ENCODE measurements at places on chromosomes 5 and 9.

GRCh38 chr5:107457138-107457537, 213.6 kb downstream of the EFNA5 start:
- DNase-seq = no peak

DNA sequence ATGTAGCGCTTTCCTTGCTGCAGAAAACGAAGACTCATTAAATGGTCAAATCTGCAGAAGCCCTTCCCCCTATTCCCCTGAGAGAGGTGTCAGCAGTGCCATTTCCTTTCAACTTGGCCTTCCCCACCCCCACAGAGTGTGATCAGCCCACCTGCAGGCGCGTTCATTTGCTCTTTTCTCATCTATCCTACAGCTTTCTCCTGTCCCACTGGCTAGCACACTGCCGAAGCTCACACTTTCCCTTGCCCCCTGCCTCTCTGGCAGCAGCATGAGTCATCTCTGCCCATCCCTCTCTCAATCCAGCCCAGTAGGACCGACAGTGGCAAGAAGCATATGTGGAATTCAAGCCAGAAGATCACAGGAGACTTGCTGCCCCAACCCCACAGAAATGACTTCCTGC, 213.8 kb downstream of the FAM114A2 start:
- DNase-seq = no peak

DNA sequence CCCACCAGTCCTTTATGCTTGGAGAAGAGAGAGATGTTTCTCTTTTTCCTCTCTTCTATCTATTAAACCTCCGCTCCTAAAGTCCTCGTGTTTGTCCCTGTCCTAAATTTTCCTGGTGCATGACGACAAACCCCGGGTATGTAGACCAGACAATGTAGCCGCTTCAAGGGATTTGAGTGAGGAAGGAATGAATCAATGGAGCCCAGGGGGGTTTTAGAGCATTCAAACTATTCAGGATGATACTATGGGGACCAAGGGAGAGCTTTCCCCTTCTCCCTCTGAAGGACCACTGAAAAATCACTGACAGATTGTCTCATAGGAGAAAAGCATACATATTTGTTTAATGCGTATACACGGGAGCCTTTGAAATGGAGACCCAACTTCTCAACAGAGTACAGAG, 18.4 kb downstream of the CEL start:
- no peak for DNase-seq

GRCh38 chr5:16283791-16284190, 104.2 kb upstream of the MARCHF11 start:
- DNase-seq = no peak

DNA sequence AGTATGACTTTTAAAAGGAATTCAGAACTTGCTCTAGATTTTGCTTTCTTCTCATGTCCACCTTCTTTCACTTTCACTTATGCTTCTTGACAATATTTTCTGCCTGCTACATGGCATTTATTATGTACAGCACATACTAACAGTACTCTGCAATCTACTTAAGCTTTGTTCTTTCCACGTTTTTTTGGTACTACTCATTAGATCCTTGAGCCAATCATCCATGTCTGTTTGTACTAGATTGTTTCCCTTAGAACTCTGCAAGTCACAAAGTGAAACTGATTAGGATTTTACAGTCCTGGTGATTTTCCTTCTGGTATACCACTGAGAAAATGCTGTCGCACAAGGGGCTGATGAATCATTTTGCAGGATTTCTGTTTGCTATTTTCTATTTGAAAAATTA, 78.3 kb downstream of the PARP8 start:
- DNase-seq = no peak

GRCh38 chr9:133118179-133118520, 2.9 kb downstream of the RALGDS start:
- DNase-seq = no peak

DNA sequence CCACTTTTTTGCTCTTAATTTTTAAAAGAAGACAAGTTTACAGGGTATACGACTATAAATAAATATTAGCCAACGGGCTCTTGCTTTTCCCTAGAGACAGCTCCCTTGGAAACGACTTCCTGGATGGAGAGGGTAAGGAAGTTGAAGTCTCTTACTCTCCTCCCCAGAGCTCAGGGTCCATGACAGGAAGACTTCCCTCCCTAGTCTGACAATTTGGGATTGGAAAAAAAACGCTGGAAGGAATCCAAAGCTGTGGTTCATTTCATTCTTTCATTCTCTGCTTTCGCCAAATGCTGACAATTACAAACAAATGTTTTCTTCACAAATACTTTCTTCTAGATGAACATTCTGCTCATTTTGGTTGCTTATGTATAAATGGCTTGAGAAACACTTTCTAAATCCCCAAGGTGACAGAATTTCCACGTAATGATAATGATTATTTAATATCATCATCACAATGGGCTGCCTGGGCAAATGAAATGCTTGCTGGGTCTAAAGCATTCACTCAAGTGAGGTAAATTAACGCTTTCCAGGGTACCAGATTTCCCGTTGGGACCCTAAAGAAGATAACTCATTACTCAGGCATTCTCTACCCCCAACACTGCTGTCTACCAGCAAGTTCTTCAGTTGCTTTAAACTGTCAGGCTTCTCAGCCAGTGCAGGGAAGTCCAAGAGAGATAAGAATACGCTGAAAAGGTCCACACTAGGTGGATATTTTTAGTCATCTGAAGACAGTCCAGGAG, 139.8 kb upstream of the SLC30A5 start:
- DNase-seq = no peak
